ENCODE measurements at places on chromosomes 3 and 15. TPM values are rescaled to one million over a fixed set of nuclear protein-coding genes. Genes with fewer than 3 reads are reported as not detected.

ITIH3 gene
- 2.0 TPM for polyA plus RNA-seq

- no peak for DNase-seq
Measured at GRCh38 chr15:71706461-71707229, 103.7 kb upstream of the NR2E3 start.

GALNT15 gene
- polyA plus RNA-seq, result 0.98 TPM

GRCh38 chr3:30300809-30301208, 305.6 kb upstream of the TGFBR2 start:
- no peak for DNase-seq

GRCh38 chr3:146247911-146248310, 3.0 kb downstream of the PLSCR4 start:
- DNase-seq, result no peak

Measured in left lung (tissue), 14 donors.